HEK293T (cell line): ENCODE measurements at places on chromosomes 3 and 15.

DNA sequence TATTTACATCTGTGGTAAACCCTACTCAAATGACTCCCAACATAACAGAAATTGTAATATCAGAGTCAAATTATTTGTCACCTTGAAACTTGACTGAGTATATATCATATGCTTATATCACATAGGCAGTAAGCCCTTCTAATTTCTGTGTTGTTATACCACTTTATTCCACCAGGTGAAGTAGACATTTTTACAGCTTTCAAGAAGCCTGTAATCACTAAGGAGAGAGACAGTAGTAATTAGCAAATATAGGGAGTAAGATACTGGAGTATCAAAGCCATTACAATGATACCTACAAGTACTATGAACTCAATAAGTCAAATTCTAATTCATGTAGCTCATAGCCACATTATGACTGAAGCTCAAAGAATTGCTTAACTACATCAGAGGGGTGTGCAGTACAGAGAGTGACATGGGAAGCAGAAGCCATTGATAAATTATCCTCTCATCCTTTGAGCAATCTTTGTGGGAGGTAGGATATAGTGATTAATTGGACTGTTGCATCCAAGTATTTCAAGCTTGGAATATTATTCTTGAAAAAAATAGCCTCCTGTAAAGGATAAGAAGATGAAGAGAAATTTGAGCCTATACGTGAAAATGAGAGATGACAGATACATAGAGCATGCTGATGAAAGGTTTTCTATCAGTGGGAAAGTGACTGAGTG lies 1005.9 kb downstream of the ZPLD1 start:
- no peak for DNase-seq

DNA sequence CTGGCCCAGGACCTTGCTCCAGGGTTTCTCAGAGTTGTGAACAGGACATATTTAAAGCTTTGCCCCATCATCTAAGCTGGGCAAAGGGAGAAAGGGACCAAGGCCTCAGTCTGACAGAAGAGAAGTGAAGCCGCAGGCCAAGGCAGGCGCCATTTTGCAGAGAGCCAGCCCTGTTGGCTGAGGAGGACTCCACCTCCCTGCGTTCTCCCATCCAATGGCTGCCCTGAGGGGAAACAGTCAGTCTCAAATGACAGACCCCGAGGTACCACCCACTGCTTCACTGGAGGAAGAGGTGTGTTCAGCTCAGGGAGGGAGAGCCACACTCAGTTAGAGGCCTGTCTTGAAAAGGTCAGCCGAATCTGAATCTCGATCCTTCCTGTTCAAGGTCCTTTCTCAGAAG lies 86.1 kb downstream of the ADAMTS17 start:
- DNase-seq: no peak

DNA sequence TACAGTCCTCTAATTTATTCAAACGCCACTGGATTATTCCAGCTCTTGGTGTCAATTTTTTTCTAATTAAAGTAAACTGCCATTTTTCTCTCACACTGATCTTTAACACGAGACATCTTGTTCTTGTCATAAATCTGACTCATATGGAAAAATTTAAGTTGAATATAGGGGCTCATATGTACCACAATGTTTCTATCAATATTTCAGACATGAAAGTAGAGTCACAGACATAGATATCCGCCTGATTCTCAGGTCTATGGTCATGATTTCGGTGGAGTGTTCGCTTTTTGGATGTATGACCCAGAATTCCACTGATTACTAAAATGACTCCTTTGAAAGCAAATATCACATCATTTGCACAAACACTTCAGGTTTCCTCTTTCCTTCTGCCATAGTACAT lies 552.8 kb downstream of the FOXP1 start:
- no peak for DNase-seq

GRCh38 chr3:108085370-108085769 lies 5.5 kb downstream of the CD47 start:
- no peak for DNase-seq

DNA sequence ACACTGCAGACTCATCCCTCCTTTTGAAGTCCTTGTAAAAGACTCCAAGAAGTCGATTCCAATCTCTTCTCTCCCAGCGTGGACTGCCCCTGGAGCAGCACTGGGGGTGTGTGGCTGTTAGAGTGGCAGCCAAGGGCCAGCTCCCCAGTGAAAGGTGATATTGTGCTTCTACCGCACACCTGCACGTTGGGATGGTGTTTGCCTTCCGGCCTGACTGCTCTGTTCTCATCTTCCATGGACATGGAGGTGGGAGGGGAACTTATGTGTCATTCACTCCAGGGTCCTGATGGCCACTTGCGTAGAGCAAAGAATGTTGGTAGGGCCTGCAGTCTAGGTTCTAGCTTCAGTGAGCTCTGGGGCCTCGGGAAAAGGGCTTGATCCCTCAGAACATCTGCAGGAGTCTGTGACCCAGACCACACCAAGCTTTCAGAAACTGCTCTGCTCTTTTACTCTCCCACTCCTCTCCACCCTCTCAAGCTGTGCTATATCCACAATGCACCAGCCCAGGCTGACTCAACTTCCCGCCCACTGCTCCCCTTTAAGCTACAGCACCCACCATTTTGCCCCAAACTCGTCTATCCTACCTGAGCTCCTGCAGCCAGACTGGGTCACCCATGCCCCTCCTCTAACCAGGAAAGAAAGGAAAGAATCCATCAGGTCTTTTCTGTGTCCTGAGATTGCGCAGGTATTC lies 31.3 kb downstream of the LIPC start:
- DNase-seq: no peak
